ENCODE measurements at places on chromosomes 6 and 20.

- no peak for DNase-seq
Observed at GRCh38 chr6:39051399-39052122, 3.0 kb downstream of the GLP1R start.

DNA sequence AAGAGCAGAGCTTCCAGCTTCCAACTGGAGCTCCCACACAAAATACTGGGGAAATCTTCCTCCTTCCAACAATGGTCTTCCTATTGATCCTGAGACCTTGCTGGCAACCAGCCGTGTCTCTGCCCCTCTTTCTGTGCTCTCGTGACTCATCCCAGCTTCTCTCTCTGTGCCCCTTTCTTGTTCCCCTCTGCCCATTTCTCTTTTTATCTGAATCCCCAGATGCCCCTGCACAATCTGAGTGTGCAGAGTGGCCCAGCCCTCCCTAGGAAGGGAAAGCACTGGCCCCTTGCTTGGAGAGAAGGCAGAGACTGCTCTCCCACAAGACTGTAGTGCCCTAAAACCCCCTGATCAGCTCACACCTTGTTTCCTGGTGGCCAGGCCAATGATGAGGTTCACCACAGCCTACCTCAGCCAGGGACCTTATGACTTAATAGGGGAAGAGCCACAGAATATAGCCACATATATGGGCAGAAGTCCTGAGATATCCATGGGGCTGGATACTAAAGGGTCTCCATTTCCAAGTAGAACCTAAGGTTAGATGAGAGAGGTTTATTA, 23.1 kb upstream of the MAS1L start:
- DNase-seq, result no peak

DNA sequence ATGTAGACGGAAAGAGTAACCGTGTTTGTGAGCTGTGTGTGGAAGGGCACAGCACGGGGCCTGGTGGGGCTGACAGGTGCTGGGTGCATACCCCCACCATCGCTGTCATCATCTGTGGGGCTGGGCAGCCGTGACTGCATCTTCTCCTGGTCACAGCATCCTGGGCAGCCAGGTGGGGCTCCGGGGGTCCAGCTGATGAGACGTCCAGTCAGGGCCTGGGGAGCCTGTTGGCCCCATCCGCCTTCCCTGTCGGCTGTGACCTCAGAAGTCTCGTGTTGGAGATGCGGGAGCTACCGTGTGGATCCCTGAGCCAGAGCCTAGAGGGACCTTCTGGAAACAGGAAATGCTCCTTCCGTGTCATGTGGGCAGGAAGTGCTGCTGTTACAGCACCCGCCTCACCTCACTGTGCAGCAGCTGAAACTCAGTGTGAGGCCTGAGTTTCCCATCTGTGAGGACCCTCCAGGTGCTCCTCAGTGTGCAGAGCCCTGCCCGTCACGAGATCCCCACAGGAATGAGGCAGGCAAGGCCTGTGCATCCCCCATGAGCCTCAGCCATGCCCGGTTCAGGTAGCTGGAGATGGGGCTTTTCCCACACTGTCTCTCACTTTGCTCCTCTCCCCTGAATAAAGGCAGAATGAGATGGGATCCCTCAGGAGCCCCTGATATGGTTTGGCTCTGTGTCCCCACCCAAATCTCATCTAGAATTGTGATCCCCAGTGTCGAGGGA, 108.7 kb downstream of the ERMARD start:
- DNase-seq, result no peak

GRCh38 chr6:127100510-127101140, 17.8 kb upstream of the RSPO3 start:
- DNase-seq, result no peak

DNA sequence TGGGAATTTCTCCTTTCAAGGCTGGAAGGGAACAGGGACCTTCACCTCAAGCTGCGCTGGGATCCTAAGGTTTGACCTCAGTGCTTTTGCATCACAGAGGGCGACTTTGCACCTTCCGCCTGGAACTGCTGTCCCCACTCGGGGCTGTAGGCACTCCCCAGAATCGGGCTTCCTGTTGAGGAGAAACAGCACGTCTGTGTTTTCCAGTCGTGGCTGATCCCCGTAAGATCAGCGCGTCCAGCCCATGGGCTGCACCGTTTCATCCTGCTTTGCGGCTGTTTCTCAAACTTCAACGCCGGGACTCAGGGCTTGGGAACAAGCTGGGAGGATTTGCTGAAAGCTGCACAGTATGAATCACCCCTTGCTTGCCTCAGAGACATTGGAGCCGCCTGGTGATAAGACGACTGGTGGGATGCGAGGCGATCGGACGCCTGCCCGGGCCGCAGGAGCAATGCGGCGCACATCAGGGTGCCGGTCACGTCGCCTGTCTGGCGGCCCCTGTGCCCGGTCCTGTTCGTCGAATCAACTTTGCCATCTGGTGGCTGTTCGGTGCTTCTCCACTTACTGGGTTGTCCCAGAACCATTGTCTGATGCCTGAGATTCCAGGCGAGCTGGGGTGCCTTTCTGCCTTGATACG, 53.6 kb upstream of the FRMD1 start:
- no peak for DNase-seq

- DNase-seq, result no peak
Observed at GRCh38 chr6:37381579-37381978, 27.8 kb downstream of the RNF8 start.

GRCh38 chr20:58528412-58528811, 13.2 kb upstream of the APCDD1L start:
- DNase-seq, result no peak

GRCh38 chr6:40183902-40184301, 249.6 kb upstream of the MOCS1 start:
- DNase-seq, result no peak

DNA sequence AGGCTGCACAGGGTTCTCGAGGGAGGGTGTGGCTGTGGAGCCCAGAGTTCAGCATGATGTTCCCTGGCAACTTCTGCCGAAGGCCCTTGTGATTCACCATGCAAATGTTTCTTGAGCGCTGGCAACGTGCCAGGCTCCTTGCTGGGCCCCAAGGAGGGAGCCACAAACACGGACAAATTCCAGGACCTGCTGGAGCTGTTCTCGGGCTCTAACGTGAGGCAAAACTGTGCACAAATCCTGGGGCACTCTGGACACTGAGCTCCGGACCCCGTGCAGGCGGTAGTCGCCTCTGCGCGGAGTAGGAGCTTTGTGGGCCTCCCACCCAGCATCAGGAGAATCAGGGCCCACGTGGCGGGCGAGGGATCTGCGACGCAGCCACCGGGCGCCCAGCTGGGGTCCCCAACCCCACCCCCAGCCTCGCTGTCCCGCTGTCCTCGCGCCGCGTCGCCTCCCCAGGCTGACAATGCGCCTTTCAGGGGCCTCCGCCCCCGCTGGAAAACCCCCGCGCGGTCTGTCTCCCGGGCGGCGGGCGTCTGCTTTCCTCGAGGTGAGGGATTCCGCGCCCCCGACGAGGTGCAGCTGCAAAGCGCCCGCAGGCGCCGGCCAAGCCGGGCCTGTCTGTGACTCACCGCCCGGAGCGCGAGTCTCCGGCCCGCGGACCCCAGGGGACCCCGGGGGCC, 31.7 kb upstream of the SCUBE3 start:
- no peak for DNase-seq

GRCh38 chr6:51855310-51856082, 231.9 kb downstream of the PKHD1 start:
- peak; percentile 25 for DNase-seq

DNA sequence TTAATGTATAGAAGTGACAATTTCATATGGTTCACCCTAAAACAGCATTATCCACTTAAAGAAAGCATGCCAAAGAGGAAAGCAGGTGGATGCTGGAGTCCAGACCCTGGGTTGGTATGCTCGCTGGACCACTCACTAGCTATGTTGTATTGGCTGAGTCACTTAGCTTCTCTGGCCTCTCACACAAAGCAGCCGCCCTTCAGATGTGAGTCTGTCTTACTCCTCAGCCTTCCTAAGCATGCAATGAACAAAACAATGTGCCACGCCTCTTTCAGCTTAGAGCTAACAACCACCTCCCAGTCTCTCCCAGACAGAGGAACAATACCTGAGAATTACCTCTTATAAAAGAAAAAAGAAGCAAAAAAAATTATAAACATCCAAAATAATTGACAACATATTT, 29.4 kb downstream of the SIM1 start:
- DNase-seq, result no peak

DNA sequence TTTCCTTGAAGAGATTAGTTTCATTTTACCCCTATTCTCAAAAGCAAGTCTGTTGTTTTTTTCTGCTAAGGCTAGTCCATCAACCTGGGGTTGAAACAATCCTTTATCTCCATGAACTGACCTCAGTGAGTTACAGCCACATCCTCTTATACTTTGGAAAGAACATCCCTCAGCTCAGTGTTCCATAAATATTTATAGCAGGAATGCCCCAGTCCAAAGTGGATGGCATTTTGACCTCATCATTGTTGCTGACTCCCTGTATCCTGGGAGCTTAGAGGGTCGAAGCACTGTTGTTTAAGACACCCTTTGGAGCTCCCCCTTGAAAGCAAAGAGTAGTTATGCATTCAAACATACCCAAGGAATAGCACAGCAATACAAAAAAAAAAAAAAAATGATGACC, 16.2 kb upstream of the CDYL start:
- DNase-seq, result no peak

- DNase-seq, result no peak
Observed at GRCh38 chr6:167116109-167116837, 6.6 kb upstream of the CCR6 start.

- DNase-seq, result no peak
Observed at GRCh38 chr6:28648035-28648877, 122.6 kb downstream of the GPX5 start.

DNA sequence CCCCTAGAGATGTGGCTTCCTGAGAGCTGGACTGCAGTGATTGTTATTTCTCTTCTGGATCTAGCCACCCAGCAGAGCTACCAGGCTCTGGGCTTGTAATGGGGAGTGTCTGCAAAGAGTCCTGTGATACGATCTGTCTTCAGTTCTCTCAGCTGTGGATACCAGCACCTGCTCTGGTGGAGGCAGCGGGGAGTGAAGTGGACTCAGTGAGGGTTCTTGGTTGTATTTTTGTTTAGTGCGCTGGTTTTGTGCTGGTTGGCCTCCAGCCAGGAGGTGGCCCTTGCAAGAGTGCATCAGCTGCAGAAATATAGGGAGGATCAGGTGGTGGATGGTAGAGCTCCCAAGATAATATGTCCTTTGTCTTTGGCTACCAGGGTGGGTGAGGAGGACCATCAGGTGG, 33.7 kb downstream of the PAX1 start:
- no peak for DNase-seq

DNA sequence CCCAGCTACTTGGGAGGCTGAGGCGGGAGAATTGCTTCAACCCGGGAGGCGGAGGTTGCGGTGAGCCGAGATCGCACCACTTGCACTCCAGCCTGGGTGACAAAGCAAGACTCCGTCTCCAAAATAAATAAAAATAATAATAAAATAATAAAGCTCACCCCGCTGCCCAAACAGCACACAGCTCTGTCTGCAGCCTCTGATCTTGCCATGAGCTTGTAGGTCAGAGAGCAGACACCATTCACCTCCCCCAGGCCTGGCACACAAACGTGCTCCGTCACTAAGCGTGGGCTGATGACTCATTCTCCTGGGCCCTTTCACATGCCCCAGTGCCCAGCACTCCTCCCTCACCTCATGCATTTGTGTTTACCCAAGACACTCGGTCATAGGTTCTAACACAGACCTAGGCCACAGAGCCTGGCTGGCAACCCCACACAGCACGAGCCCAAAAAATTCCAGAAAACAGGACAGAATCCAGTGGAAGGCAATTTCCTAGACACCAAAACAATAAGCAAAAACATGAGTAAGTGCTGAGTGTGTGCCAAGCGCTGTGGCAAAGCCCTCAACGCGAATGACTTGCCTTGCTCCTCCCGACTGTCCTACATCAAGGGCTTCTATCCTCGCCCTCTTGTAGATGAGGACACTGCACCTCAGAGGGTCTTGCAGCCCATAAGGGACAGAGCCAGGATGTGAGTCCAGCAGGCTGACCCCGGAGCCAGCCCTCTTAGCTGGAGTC, 18.0 kb downstream of the ATP9A start:
- DNase-seq, result no peak

DNA sequence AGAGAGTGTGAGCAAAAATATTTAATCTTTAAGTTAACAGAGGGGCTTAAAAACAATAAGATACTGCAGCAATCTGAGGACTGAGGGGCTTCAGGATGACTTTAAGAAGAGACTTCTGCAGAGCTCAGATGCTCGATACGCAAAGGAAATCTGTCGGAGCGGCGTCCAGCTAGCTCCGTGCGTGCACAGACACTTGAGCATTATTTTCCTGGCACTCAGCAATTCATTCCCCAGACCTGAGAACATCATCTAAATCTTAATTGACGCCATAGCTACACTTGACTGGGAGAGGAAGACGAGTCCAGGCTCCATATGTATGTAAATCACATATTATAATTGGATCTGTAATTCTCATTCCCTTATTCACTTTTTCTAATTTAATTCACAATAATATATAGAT, 228.2 kb downstream of the SOD2 start:
- no peak for DNase-seq

DNA sequence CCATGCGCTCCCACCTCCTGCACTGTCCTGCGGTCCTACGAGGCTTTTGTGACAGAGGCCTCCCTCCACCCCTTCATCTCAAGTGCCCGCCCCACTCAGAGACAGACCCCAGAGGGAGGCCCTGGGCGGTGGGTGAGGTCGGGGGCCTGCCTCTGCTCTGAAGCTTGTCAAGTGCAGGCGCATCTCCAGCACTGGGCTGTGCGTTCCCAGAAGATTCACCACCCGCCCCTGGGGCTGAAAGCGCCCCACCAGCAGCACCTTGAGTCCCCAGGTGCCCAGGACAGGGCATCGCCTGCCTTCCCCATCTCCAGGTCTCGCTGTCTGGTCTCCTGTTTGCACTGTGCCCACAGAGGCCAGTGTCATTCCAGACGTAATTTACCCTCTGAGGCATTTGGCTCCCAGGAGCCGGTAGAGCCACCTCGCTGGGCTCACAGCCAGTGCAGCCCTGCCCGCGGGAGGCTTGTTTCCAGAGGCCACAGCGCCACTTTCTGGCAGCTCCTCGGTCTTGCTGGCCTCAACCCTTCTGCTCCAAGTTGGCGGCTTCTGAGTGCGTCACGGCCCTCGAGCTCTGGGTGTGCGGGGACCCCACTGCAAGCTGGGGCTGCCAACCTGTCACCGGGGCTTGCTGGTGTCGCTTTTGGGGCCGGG, 191.1 kb downstream of the TAF4 start:
- DNase-seq, result no peak

DNA sequence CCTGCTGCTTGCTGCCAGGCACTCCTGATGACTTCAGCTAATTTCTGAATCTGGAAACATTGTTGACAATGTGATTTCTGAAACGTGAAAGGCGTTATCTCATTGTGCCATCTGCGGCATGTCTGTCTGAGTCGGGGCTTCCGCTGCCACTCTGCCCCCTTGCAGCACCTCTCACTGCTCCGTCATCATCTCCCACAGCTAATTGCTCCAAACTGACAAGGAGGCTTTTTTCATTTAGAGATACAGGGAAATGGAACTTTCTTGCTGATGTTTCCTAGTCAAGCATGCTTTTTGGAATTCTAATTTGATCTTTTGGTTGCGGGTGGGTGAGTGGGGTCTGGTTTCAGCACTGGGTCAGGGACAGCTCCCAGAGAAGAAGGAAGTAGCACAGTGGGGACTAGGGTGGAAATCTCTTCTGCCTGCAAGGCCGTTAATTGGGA, 233.5 kb downstream of the DHX35 start:
- DNase-seq, result no peak

All from bone marrow (tissue), 2 donors.